ENCODE measurements at places on chromosomes 2 and 18. TPM values are rescaled to one million over a fixed set of nuclear protein-coding genes. Genes with fewer than 3 reads are reported as not detected.
A peak's percentile ranks its signal among the peaks of the same experiment; 100 is the strongest.

DNA sequence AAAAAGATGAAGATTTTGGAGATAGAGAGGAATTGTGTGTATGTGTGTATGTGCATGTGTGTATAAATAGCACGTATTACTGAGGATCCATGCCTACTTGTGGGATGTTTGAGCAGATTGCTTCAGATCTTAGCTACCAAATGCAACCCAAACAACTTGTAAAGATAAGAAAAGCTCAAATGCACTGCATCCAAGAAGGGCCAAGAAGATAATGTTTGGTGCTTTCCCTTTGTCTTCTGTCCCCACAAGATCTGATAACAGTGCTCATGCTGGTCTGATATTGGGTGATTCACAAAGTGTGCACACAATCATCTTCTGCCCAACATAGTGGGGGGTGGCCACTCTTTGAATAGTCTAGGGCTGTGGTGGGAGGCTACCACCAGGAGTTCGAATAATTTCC, 284.8 kb upstream of the CYRIA start:
- no peak for DNase-seq

- no peak for DNase-seq
Measured at GRCh38 chr2:85694052-85695025, at the start of gene GNLY. Gene GNLY (plus strand): TSS chr2:85694358. CDS start chr2:85694419, 61 bp downstream.

- no peak for DNase-seq
Measured at GRCh38 chr2:241618296-241618805, 18.6 kb downstream of the THAP4 start.

DNA sequence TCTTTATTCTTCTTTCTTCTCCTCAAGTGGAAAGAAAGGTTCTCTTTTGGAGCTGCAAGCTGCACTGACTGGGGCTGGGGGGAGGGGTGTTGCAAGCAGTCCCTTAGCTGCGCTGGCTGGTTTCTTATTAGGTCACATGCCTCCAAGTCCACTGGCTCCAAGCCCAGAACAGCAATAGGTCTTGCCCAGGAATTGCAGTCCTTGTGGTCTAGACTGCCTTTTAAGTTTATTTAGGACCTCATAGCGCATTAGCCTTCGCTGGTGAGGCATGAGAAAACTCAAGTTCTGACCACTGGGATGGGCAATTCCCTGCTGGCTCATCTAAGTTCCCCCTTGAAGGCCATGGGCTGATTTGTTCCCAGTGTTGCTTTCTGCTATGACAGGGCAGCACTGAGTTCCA, 138.6 kb upstream of the SCN7A start:
- DNase-seq, result no peak

Gene CD8B
- 0.17 TPM for total RNA-seq

- no peak for DNase-seq
Measured at GRCh38 chr2:69601179-69601612, 42.3 kb downstream of the AAK1 start.

DNA sequence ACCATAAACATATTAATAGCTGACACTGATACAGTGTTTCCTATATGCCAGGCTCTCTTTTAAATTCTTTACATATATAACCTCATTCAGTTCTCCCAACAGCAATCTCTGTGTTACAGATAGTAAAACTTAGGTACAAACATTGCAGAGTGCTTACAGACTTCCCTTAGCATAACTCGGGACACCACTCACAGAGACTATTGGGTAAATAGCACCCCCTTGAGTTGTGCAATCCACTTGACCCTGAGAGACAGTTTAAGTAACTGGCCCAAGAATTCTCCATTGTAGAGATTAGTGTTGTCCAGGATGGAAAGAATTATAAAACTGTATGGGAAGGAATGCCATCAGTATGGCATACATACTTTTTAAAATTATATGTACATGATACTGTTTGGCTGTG, 110.1 kb downstream of the POLE4 start:
- no peak for DNase-seq

- DNase-seq, result no peak
Measured at GRCh38 chr2:105674401-105674800, 70.3 kb upstream of the NCK2 start.

- no peak for DNase-seq
Measured at GRCh38 chr2:101832114-101832513, 134.6 kb downstream of the MAP4K4 start.

DNA sequence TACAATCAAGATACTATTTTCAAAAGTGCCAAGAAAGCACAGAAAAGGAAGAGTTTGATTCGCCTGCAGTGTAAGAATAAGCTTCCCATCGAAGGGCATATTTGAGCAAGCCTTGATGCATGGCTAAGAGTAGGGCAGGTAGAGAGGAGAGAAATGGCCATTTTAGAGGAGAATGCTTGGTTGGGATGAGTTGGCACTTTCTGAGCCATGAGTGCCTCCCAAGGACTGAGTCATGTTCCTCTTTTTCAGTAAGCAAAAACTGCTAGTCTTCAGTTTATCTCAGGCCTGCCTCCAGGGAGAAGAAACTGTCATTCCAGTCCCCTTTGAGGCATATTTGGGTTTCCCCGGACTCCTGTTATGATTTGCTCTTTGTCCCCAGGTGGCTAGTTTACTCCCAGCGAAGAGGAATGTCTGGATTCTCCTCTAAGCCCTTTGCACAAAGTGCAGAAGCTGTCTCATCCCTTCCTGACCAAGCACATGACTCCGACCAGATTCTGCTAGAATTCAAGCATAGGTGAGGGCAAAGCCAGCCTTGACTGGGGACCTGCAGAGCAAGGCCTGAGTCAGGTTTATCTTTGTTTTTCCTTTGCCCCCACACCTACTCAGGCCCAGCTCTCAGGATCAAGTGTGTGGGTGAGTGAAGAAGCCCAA, 115.2 kb downstream of the TTC32 start:
- no peak for DNase-seq

DNA sequence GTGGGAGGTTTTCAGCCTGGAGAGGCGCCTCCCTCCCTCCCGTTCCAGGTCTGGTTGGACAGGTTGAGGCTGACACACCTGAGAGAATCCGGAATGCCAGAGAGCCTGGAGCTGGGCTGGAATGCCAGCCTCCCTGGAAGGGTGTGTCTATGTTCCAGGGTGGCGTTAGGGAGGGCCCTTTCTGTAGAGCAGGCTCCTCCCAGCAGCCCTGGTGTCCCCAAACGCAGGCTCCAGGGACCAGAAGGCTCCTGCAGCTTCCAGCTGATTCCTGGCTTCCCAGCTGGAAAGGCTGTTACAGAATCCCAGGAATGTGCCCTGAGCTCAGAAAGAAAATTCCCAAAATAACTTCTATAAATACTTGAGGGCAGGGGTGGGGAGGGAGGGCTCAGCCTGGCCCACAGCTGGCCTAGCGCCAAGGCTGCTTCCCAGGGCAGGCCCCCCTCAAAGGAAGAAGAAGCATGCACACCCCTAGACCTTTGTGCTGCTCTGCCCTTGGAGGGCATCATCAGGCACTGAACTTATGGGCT, 85.4 kb downstream of the STPG4 start:
- no peak for DNase-seq

Gene CDH2
- 49.5 TPM for total RNA-seq

DNA sequence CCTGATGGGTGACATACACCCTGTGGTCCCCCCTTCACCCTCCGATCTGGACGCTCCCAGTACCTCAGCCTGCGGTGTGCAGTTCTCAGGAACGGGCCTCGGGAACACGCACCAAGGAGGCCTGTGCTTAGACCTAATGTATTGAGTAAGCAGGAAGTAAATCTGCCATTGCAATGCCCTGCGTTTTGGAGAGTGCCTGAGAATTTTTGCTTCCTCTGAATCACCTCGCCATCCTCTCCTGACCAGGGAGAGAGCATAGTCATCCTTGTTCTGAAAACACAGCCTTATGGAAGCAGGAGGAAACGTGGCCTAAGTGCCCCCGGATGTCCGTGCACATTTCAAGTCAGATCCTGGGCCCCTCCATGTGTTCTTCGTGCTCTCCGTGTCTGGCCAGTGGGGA, 272.2 kb downstream of the NDUFA10 start:
- no peak for DNase-seq

Gene SRD5A2
- not detected for total RNA-seq

- no peak for DNase-seq
Measured at GRCh38 chr2:226836548-226836885, 663 bp downstream of the RHBDD1 start.

- DNase-seq, result no peak
Measured at GRCh38 chr2:141508086-141508752, 622.6 kb downstream of the LRP1B start.

DNA sequence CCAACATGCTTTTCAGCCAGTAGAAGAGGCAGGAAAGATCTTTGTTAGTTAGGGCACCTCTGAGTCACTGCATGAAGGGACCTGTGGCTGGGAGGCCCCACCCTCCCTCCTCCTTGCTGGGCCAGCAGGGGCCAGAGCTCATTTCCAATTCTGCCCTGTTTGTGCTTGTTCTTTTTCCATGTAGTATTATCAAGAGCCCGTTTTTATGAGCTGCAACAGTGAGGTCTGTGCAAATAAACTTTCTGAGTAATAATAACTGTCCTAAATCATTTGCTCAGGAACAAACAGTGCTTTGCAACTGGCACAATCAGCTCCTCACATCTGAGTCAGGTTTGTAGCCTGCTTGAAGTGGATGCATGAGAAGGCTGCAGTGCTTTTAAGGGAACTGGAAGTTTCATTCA, 128.0 kb downstream of the ARL4C start:
- no peak for DNase-seq

DNA sequence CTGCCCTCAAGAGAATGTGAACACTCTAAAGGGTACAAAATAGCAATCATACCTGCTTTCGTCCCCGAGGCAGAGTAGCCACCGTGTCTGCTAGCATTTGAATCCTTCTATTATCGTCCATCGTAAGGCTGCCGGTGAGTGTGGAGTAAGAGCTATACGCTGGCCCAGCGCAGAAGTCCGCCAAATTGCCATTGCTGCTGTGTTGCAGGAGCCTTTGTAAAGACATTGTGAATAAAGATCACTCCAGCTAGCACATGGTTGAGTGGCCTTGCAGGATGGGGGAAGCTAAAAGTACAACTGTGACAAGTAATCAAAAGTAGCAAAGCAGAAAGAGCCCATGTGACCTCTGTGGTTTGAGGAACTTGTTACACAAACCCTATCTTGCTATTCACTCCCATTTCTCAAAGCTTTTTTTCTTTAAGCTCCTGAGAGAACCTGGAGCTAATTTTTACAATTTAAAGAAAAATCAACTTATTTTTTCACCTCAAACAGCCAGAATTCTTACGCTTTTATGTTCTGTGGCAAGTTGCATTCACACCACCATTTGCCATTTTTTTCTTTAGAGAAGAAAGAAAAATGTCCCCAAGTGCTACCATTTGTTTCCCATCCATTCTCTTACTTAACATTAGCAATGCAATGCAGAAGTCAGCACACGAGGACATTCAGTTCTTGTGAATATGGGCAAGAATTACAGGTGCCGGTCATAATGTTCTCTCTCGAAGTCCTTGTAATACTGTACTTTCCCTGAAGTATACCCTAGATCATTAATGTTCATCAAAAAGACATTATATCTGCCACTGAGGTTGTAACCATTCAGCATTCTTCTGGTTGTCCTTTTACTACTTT, at the start of gene CYTIP:
Gene CYTIP, minus strand, starts transcription at position 295 of the 846 bp plus-strand sequence. Its CDS starts 69 bp downstream, at position 226.
- no peak for DNase-seq

- DNase-seq, result peak; percentile 52
Measured at GRCh38 chr2:27249891-27250651, 12.8 kb downstream of the SLC30A3 start.

DNA sequence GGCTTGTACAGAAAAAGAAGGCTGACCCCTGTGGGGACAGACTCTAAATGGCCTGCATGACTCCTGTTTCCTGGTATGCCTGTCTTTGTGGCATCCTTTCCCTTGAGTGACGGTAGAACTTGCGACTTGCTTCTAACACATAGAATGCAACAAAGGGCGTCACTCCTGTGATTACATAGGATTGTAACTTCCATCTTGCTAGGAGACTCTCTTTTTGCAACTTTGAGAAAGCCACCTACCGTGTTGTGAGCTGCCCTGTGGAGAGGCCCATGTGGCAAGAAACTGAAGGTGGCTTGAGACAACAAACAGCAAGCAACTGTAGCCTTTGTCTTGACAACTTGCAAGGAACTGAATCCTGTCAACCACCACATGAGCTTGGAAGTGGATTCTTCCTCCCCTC, 46.5 kb downstream of the THNSL2 start:
- peak; percentile 13 for DNase-seq

- no peak for DNase-seq
Measured at GRCh38 chr2:29949042-29949441, 27.7 kb upstream of the ALK start.

Gene FAM110C
- 18.2 TPM for total RNA-seq

Gene SIGLEC15
- total RNA-seq, result 0.17 TPM

- no peak for DNase-seq
Measured at GRCh38 chr2:85584857-85585780, 888 bp downstream of the VAMP5 start.

DNA sequence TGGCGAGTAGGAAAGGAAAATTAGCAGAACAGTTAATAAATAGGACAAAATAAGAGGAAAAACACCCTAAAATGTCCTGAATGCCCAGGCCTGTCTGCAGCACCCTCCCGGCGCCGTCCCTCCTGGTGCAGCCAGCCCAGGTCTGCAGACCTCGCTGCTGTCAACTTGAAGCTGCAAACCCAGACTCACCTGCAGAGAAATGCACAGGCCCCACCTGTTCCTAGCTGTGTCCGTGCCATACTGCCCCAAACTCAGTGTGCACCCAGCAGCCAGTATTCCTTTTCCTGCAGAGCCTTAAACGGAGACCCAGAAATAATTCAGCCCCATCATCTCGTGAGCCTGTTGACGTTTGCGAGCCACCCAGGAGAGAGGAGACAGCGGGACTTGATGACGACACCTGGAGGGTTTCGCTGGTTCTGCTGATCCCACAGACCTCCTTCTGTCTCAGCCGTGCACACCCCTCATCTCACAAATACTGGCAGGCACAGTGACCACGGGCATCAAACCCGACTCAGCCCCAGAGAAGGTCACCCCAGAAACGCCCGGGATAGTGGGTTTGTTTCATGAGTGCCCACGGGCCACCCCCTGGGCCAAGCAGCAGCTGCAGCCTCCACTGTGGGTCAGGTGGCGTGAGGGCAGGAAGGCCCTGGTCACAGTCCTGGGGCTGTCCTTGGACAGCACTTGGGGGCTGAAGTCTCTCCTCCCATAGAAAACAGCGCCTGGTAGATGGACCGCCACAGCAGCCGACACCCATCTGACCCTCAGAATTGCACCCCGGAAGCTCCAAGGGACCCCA, 239.5 kb upstream of the SALL3 start:
- DNase-seq, result no peak

Gene CYRIA
- 3.1 TPM for total RNA-seq

Gene SPEG
- 0.51 TPM for total RNA-seq

DNA sequence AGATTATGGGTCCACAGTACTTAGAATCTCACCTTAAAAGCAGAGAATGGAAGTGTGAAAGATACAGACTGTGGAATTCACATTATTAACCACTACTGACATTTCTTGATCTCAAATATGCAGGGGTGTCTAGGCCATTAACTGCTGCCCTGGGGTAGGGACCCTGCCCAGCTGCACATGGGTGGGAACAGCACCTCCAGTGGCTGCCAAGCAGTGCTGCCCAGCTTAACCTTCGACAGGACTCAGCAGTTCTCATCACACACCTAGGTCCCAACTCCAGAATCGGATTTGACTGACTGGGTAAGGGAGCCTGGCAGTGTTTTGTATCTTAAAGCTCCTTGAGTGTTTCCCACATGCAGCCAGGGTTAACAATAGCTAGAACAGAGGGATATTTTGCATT, 14.9 kb downstream of the ERFE start:
- DNase-seq, result no peak
